ENCODE measurements at places on chromosomes 1 and 21. TPM values are rescaled to one million over a fixed set of nuclear protein-coding genes. Genes with fewer than 3 reads are reported as not detected.
A peak's percentile ranks its signal among the peaks of the same experiment; 100 is the strongest.

CBR3 gene
- total RNA-seq, result 9.5 TPM

ASAP3 gene
- 1.2 TPM for total RNA-seq

ANGPTL1 gene
- not detected for total RNA-seq

GSTM5 gene
- total RNA-seq, result not detected

NUDC gene
- total RNA-seq, result 146 TPM

DNASE2B gene
- total RNA-seq, result not detected

LCE2B gene
- total RNA-seq, result not detected

FOXO6 gene
- total RNA-seq, result 0.34 TPM

DNA sequence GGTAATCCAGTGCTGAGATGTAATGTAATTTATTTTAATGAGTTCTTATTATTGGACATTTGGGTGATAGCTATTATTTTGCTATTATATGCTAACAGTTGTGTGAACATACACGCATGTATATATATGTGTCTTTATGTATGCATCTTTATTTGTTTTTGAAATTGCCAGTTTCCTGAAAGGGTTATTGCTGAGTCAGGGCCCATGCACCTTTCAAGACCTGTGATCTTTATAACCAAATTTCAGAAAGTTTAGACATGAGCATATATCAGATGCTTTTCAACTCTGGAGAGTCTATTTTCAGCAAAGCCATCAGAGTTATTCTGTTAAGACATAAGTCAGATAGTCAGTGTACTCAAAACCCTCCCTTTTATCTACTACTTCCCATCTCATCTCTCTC, 265.6 kb upstream of the GREM2 start:
- no peak for DNase-seq

- no peak for DNase-seq
Observed at GRCh38 chr1:210129759-210130158, 102.8 kb upstream of the SERTAD4 start.

DNA sequence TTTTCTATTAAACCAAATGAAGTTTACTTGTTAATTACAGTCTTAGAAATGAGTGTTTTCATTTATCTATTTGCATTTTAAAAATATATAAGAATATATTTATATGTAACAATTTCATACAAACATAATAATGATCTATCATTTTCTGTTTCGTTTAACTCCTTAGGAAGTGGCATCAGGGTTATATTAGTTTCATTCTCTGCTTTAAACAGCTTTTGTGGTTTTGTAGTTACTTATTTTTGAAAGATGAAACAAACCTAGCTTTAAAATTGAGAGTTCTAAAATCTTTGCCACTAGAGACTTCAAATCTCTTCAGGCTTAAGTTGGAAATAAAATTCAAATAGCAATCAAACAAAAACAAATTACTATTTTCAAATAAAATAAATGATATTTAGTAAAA, 2110.6 kb downstream of the MRPL39 start:
- DNase-seq, result no peak

DNA sequence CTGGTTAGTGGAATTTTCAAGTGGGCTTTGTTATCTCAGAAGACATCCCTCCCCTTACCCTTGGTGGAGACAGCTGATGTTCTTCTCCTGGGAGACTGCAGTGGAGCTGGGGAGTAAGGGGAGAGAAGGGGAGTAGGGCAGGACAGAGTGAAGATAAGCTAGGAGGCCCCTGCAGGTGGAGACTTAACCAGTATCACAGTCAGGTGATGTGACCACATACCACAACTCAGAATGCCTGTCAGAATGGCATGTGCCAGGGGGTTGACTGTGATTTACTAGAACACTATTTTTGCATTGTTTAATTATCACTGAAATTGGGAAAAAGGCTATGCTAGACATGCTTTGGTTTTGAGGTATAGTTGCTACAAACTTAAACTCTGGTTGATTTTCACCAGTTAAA, 124.6 kb downstream of the NRDC start:
- no peak for DNase-seq

DNA sequence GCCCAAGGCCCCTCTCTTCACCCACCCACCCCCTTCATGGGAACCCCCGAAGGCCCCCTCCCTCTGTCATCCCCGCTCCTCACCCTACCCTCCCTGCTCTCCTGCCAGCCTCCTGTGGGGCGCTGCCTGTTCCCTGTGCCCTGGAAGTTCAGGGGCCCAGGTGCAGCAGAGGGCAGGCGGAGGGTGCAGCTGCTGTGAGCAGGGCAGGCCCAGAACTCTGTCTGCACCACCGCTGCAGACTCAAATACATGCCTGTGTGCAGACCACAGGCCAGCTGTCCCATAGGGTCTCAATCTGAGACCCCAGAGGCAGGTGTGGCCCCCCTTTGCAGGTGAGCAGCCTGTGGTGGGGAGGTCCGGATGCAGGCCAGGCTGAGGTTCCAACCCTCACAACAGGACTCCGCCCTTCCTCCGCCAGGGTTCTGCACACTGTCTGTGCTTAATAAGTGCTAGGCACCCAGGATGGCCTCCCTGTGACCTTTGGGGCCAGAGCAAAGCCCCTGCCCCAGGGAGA, 62.5 kb downstream of the WNT9A start:
- DNase-seq, result no peak

GRCh38 chr1:165053351-165053750, 303.2 kb downstream of the LMX1A start:
- DNase-seq, result no peak

DNA sequence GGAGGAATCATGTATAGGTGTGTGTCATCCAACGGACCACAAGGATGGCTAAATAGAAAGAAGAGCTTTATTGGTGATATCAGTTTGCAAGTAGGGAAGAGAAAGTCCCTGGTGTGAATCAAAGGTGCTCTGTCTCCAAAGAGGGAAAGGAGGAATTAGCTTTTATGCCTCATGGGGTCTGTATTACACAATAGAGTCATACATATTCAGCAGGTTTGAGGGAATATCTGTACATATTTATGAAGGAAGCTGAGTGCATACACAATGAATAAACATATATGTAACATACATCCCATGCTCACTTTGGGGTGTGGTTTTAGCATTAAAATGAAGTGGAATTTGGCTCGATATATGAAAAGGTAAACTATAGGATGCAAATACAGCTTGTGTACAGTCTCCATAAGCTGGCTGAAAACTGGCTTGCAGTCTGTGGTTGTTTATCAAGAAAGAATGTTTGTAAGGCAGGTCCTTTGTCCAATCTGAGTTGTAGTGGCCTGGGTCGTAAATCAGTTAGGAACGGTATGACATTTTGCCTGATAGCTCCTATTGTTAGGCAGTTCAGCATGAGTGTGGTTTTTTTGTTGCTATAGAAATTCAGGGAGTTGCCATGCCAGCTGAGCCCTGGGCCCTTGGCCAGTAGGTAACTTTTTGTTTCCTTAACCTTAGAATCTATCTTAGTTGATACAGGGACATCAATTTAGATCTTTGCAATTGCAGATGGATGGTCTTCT, 198.0 kb upstream of the ZP4 start:
- DNase-seq, result no peak

GRCh38 chr1:45568421-45568820, 15.4 kb upstream of the NASP start:
- no peak for DNase-seq

- DNase-seq, result no peak
Observed at GRCh38 chr1:53368314-53369033, 40.6 kb upstream of the LRP8 start.

DNA sequence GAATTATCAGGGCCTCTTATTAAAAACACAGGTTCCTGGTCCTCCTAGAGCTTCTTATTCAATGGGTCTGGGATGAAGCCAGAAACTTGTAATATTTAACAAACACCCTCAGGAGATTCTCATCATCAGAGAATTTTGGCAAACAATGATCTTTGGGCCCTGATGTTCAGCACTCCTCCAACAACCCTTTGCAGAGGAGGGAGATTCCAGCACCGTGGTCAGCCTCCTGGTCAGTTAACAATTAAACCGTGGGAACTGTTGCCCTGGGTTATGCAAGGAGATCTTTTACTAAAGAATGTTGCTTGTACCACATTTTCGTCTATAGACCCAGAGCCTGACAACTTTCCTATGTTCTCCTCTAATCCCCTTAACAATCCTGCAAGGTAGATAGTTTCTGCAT, 294.4 kb downstream of the PLPP3 start:
- DNase-seq, result no peak

GRCh38 chr1:55329091-55329490, 113.9 kb upstream of the USP24 start:
- DNase-seq, result no peak

DNA sequence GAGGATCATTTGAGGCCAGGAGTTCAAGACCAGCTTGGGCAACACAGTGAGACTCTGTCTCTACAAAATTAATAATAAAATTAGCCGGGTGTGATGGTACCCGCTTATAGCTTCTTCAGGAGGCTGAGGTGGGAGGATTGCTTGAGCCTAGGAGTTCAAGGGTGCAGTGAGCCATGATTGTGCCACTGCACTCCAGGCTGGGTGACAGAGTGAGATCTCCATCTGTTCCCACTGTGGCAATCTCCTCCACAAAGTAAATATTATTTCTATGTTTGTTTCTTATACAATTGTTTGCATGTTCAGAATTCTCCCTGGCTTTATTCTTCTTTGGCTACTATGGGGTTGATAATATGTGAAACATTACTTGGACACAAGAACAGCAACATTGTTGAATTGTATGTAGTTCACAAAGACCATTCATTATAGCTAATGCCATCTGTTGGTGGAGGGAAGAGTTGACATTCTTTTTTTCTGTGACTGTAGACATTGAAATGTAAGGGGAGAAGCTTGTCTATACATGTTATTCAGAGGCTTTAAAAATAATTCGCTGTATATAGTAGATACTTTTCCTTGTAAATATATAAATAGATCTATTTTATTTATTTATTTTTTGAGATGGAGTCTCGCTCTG, 47.8 kb upstream of the SRSF10 start:
- DNase-seq, result no peak

DNA sequence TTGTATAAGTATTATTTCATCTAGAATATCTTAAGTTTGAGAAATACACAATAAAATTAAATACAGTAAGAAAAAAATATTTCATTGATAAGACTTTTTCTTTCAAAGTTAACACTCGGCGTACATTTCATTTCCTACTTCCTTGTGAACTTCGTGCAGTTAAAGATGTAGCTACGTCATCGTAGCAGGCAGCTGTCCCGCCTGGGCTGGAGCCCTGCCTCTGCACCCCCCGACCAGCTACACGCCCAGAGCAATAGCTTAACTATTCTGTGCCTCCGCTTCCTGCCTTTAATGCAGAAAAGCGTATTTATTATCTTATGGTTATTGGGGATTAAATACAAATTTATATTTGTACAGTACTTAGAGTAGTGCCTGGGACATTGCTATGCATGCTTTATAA, 53.5 kb downstream of the CLSTN1 start:
- DNase-seq, result no peak

DNA sequence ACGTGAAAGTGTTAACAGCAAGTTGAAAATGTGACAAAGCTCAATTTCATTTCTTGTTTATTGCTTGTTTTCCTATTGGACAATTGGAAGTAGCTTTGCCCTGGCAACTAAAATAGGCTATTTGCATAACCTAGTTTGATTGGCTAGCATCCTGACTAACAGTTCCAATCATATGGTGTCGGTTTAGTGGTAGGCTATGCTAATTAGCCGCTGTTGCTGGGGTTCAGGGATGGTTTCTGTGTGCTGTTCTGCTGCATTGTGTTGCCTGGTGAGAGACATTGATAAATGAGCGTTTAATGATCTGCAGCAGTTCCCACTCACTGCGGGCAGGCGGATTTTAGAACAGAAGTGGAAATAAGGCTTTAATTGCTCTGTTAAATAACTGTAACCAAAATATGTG, 68.5 kb downstream of the DYRK1A start:
- peak; percentile 43 for DNase-seq

DNA sequence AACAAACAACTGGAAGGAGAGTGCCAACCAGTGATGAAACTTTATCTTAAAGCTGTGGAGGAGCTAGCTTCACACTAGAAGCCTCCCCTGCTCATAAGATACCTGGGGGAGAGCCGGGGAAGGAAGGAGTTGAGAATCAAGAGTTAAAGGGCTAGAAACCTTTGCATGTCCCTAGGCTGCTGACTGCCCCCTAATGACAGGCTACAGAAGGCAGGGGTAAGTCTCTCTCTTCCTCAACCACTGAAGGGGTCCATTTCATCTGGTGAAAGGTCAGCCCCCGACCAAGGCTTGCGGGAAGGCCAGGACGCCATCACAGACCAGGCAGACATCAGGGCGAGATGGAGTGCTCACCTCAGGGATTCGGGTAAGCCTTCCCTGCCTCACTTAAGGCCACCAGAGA, 65.6 kb upstream of the GRHL3 start:
- DNase-seq, result no peak

DNA sequence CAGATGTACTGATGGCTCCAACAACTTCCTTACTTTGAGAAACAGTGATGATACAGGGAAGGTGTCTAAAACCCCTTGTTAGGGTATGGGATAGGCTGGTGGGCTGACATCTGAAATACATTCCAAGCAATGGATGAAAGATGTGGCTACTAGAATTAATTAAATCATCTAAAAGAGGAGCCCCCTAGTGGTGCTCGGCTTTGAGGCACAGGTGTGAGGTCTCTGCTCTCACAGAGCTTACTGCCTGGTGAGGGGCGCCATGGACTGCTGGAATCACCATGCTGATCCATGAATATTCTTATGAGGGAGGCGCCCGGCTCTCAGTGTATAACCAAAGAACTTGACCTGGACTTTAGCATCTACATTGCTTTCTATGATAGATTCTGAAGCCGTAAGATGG, 48.5 kb downstream of the GNG4 start:
- peak; percentile 20 for DNase-seq

- DNase-seq, result no peak
Observed at GRCh38 chr21:45867671-45868081, 113.9 kb upstream of the COL6A1 start.

DNA sequence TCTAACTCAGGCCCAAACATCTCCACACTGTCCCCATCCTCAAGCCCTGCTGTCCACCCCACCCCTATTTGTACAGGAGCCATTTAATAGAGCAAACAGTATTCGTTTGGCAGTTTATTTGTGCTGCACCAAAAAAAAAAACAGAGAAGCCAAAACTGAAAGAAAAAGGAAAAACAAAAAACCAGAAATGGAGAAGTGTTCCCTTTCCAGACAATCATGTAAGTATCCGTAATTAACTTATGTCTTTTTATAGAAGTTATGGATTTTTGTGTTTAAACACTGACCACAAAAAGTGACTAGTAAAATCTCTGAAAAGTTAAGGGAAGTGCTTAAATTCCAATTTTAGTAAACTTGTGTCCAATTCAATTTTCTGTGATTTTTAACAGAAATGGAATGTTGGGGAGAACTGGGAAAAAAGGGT, 40.4 kb upstream of the ZBTB18 start:
- no peak for DNase-seq

GRCh38 chr1:226608699-226609505, 60.3 kb downstream of the STUM start:
- DNase-seq, result peak; percentile 67

DNA sequence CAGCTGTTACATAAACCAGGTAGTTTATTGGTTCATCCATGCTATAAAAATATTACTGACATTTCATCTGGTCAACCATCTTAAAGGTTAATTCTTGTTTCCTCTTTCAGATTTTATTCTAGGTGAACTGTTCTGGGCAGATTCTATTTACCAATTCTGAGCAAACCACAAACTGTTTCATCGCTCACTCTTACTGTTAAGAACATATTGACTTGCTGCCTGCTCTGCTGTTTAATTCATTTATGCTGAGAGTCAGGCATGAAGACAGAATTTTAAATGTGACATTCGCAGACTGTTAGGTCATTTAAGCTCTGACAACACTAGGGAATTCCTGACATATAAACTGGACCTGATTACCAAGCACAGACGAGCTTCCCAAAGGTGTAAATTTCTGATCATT, 98.3 kb downstream of the PIGK start:
- no peak for DNase-seq

- no peak for DNase-seq
Observed at GRCh38 chr21:40066221-40066620, 199.0 kb downstream of the PCP4 start.

GRCh38 chr1:212853658-212854057, 4.4 kb upstream of the FLVCR1 start:
- DNase-seq, result no peak
